ENCODE measurements at places on chromosomes 2 and 18.

- no peaks in the 10 kb centered on the region for H3K27me3 ChIP-seq
- H3K4me1 ChIP-seq: no peaks in the 10 kb centered on the region
- no peak for DNase-seq
- no peak overlapping the region for H3K27ac ChIP-seq
Measured at GRCh38 chr2:231332872-231333500, 62.5 kb upstream of the B3GNT7 start.

GRCh38 chr2:215728504-215729065 is 284.8 kb downstream of the MREG start:
- no peaks in the 10 kb centered on the region for H3K36me3 ChIP-seq
- peaks cover 43% of the 10 kb centered on the region for H3K4me1 ChIP-seq
- DNase-seq: peak; percentile 95
- peak overlapping the region; percentile 27 for H3K4me3 ChIP-seq
- no peaks in the 10 kb centered on the region for H3K27me3 ChIP-seq

DNA sequence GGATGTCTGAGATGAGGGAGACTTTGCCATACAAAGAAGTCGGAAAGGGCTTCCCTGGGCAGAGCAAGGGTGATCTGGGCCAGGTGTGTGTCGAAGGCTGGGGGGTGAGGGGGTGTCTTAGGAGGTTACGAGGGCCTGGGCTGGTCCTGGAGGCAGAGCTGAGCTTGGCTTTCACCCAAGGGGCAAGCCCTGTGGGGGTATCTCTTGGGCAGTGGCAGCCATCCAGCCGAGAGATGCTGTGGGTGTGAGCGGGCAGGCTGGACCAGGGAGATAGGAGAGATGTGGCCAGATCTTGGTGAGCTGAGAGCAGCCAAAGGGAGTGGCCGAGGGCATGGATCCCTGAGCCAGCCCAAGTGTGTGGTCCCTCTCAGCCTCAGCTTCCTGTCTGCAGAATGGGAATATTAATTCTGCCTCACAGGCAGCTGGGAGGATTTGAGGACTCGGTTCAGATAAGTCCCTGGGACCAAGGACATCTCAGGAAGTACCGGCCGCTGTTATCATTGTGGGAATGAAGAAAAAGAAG is 33.0 kb downstream of the MAL start:
- no peak for DNase-seq
- no peaks in the 10 kb centered on the region for H3K4me1 ChIP-seq
- H3K27ac ChIP-seq: no peak overlapping the region
- no peaks in the 10 kb centered on the region for H3K36me3 ChIP-seq
- H3K27me3 ChIP-seq: no peaks in the 10 kb centered on the region

DNA sequence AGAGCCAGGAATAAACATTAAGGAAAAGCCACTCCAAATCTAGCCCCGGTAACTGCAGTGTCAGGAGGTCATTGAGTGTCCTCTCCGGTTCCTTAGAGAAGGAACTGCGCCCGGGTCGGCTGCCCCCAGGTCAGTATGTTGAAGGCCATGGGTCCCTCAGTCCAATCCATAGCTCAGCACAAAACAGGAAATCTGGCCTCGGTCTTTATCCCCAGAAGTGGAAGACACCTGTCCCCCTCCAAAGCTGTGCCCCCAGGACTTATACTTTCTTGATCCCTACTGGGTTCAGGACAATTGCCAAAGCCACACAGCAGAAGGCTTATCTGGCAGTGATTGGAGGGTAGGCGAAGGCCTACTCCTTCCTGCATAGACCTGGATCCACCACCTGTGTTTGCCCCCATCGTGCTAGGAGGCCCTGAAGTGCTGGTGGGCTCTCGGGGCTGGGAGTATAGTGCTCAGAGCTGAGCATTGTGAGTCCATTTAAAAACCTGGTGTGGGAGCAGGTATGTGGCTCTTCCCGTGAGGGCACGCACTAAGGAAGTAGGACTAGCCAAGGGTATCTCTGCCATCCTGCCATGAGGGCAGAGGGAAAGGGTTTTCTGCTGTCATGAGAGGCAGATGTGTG is 178.6 kb downstream of the SEPTIN10 start:
- no peaks in the 10 kb centered on the region for H3K36me3 ChIP-seq
- no peaks in the 10 kb centered on the region for H3K27me3 ChIP-seq
- H3K4me3 ChIP-seq: no peak overlapping the region
- H3K4me1 ChIP-seq: no peaks in the 10 kb centered on the region
- DNase-seq: no peak
- H3K27ac ChIP-seq: no peak overlapping the region

- H3K36me3 ChIP-seq: peaks cover 28% of the 10 kb centered on the region
- H3K27me3 ChIP-seq: no peaks in the 10 kb centered on the region
- H3K27ac ChIP-seq: no peak overlapping the region
- H3K4me1 ChIP-seq: peaks cover 23% of the 10 kb centered on the region
- H3K4me3 ChIP-seq: no peak overlapping the region
Measured at GRCh38 chr2:20616341-20616871, 34.5 kb downstream of the HS1BP3 start.

DNA sequence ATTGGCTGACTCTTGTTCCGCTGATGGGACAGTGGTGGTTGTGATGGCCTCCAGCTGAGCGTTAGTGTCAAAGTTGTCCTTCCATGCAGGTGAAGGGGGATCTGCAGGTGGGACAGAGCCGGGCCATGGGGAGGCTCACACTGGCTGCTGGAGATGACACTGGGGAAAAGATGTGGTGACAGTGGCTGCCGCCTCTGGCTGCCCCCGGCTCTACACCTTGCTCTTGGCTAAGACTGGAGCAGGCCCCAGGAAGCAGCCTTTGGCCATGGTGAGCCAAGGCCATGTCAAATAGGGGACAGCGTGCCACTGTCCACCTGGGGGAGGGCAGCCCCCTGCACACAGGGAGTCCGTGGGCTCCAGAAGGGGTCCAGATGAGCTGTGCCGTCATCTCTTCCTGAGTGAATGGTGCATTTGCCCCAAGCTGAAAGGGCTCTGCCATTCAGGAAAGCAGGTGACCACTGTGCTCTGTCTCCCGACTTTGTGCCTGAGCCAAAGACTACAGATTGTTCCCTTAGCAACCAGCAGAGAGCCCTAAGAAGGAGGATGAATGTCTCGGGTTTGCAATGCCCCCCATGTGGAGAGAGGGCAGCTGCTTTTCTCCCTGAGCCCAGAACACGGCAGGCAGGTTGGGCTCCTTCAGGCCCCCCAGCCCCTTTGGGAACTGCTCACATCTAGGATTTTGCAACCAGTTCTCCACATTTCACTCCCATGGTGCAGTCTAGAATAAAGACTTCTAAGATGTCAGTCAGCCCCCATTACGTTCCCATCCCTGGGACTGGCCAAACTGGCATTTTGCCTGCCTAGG is 79.1 kb upstream of the BCL2L11 start:
- no peak overlapping the region for H3K4me3 ChIP-seq
- H3K36me3 ChIP-seq: no peaks in the 10 kb centered on the region
- no peak for DNase-seq
- H3K27me3 ChIP-seq: no peaks in the 10 kb centered on the region

GRCh38 chr2:177906041-177906718 is 166.4 kb downstream of the PDE11A start:
- H3K36me3 ChIP-seq: no peaks in the 10 kb centered on the region
- H3K27ac ChIP-seq: no peak overlapping the region
- DNase-seq: peak; percentile 4
- H3K27me3 ChIP-seq: no peaks in the 10 kb centered on the region
- H3K4me1 ChIP-seq: no peaks in the 10 kb centered on the region

- H3K27ac ChIP-seq: no peak overlapping the region
- no peak for DNase-seq
- H3K36me3 ChIP-seq: no peaks in the 10 kb centered on the region
Measured at GRCh38 chr2:176356251-176356650, 87.0 kb downstream of the MTX2 start.

- no peak for DNase-seq
- no peaks in the 10 kb centered on the region for H3K27me3 ChIP-seq
- no peaks in the 10 kb centered on the region for H3K36me3 ChIP-seq
- H3K4me1 ChIP-seq: peaks cover 44% of the 10 kb centered on the region
- no peak overlapping the region for H3K4me3 ChIP-seq
- H3K27ac ChIP-seq: no peak overlapping the region
Measured at GRCh38 chr2:218169757-218170546, 3.2 kb upstream of the CXCR1 start.

DNA sequence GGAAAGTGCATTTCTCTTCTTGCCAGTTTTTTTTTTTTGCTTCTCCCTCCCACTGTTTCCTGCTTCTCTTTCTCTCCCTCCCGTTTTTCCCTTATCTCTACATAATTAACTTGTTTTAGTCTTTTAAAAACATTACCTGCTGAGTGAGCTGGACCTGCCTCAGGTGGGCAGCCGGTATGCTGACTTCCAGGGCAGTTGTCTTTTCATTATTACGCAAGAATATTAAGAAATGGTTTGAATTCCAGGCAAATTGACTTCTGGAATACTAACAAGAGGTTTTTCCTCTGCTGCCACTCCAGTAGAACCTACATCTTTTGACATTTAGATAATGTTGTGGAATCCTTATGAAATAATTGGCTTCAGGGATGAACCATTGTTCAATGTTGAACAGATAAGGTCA is 161.8 kb downstream of the THSD7B start:
- no peaks in the 10 kb centered on the region for H3K36me3 ChIP-seq
- H3K4me1 ChIP-seq: no peaks in the 10 kb centered on the region
- H3K27ac ChIP-seq: no peak overlapping the region
- no peaks in the 10 kb centered on the region for H3K27me3 ChIP-seq
- DNase-seq: no peak
- no peak overlapping the region for H3K4me3 ChIP-seq

GRCh38 chr18:77222464-77222863 is 27.2 kb upstream of the GALR1 start:
- peaks cover 17% of the 10 kb centered on the region for H3K4me1 ChIP-seq
- no peaks in the 10 kb centered on the region for H3K36me3 ChIP-seq
- no peak overlapping the region for H3K27ac ChIP-seq
- DNase-seq: no peak
- no peaks in the 10 kb centered on the region for H3K27me3 ChIP-seq

DNA sequence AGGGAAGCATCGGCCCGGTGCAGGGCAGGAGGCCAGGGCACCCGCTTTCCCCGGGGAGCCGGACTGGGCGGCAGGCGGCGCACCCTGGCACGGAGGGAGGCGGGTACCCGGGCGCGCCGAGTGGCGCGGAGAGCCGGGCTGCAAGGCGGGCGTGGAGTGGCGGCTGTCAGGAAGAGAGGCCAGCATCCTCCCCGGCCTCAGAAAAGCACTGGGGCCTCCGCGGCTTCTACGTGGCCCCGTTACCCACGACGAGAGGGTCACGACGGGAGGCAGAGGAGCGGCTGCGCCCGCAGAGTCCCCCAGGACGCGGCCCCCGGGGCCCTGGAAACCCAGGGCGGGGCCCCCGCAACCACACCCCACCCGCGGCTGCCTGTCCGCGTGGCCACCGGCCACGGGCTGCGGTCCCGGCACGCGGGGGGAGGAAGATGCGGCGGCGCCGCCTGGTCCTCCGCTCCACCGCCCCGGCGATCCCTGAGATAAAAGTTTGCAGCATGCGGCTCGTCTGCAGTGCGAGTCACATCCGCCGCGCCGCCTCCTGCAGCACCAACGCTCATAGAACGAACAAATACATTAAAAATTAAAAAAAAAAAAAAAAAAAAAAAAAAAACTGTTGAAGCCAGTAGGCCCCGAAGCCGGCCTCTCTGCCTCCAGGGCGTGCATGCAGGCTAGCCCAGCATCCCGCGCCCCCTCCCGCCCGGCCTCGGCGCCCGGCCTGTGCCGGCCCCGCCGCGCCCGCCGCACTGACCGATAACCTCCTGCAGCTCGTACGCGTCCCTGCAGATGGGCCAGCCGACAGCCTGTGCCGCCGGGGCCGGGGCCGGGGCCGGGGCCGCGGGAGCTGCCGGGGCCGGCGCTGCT is 683 bp downstream of the STK39 start:
- H3K27me3 ChIP-seq: peaks cover 10% of the 10 kb centered on the region
- DNase-seq: peak; percentile 43
- H3K4me1 ChIP-seq: peaks cover 22% of the 10 kb centered on the region
- no peaks in the 10 kb centered on the region for H3K36me3 ChIP-seq
- H3K27ac ChIP-seq: peak overlapping the region; percentile 49

GRCh38 chr2:191049728-191050639 is 36.0 kb upstream of the STAT1 start:
- H3K27me3 ChIP-seq: no peaks in the 10 kb centered on the region
- H3K4me3 ChIP-seq: no peak overlapping the region
- H3K4me1 ChIP-seq: peaks cover 7% of the 10 kb centered on the region
- H3K27ac ChIP-seq: no peak overlapping the region
- DNase-seq: no peak
- H3K36me3 ChIP-seq: no peaks in the 10 kb centered on the region

DNA sequence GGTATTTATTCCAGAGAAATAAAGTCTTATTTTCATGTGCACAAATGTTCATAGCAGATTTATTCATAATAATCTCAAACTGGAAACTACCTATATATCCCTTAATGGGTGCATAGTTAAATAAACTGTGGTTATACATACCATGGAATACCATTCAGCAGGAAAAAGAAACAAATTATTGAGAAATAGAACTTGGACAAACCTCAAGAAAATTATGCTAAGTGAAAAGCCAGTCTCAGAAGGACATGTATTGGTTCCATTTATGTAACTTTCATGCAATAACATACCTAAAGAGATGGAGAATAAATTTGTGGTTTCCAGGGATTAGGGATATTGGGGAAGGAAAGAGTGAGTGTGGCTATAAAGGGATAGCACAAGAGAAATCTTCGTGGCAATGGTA is 452.6 kb downstream of the SETBP1 start:
- DNase-seq: no peak
- no peaks in the 10 kb centered on the region for H3K4me1 ChIP-seq
- no peaks in the 10 kb centered on the region for H3K27me3 ChIP-seq
- H3K4me3 ChIP-seq: no peak overlapping the region

- no peak overlapping the region for H3K4me3 ChIP-seq
- no peaks in the 10 kb centered on the region for H3K27me3 ChIP-seq
- DNase-seq: no peak
- H3K27ac ChIP-seq: no peak overlapping the region
- H3K4me1 ChIP-seq: no peaks in the 10 kb centered on the region
- H3K36me3 ChIP-seq: no peaks in the 10 kb centered on the region
Measured at GRCh38 chr2:33927756-33928155, 328.7 kb upstream of the FAM98A start.

Data from CD14-positive monocyte (primary cell).